T-cell (primary cell): ENCODE measurements at places on chromosomes 1 and 21.

DNA sequence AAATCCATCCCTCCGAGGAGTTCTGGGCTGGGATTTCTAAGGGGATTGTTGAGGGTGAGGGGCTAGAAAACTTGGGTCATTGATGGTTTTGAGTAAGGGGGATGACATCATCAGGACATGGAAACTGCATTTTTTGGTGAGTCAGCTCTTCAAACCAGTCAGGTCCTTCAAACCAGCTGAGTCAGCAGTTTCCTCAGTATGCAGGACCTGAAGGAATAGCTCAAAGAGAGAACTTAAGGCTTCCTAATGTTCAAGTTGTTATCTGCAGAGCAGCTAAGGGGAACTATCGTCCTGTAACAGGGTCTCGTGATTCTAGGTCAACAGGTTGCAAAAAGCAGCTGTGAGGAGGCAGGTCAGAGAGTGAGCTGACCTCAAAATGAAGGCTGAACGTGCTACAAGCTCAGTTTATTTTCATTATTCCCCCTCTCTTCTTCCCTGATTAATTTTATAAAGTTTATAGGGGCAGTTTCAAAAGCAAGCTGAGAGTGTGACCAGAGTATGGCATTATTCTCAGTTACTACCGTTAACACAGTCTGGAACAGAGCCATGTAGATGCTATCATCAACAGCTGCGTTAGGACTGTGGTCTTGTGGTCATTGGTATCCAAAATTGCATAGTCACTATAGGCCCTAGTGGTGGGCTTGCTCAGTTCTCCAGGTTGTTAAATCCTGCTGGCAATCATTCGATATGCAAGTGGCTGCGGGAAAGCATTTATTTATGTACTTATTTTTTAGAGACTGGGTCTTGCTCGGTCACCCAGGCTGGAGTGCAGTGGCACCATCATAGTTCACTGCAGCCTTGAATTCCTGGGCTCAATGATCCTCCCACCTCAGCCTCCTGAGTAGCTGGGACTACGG lies 10.7 kb upstream of the SDC3 start:
- H3K4me3 ChIP-seq, result no peak overlapping the region
- no peaks in the 10 kb centered on the region for H3K27me3 ChIP-seq
- H3K27ac ChIP-seq, result no peak overlapping the region
- no peaks in the 10 kb centered on the region for H3K36me3 ChIP-seq
- no peaks in the 10 kb centered on the region for H3K4me1 ChIP-seq

- no peak overlapping the region for H3K4me3 ChIP-seq
- H3K36me3 ChIP-seq, result no peaks in the 10 kb centered on the region
- peaks cover 5% of the 10 kb centered on the region for H3K27me3 ChIP-seq
Measured at GRCh38 chr1:19661721-19662228, 2.9 kb upstream of the HTR6 start.

DNA sequence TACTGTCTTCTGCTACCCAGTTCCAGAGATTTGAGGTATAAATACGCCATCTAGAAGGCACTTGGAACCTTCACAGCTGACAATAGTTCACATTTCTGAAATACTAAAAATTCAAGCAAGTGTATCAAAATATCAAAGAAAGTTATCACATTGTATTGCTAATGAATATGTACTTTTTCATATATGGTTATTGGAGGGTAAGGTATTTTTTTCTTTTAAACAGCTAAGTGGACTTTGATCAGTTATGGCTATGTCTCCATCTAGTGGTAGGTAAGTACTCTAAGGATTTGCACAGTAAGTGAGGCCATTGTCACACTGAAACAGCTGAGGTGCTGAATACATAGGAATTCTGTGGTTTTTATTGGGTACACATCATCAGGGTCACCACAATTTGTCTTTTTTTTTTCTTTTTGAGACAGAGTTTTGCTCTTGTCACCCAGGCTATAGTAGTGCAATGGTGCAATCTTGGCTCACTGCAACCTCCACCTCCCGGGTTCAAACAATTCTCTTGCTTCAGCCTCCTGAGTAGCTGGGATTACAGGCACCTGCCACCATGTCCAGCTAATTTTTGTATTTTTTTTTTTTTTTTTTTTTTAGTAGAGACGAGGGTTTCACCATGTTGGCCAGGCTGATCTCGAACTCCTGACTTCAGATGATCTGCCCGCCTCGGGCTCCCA lies 49.1 kb upstream of the CR2 start:
- H3K4me1 ChIP-seq, result no peaks in the 10 kb centered on the region
- no peak for DNase-seq
- no peak overlapping the region for H3K27ac ChIP-seq
- H3K4me3 ChIP-seq, result no peak overlapping the region
- H3K36me3 ChIP-seq, result no peaks in the 10 kb centered on the region
- H3K27me3 ChIP-seq, result no peaks in the 10 kb centered on the region

GRCh38 chr1:182041615-182042014 lies 19.9 kb downstream of the ZNF648 start:
- H3K27ac ChIP-seq, result no peak overlapping the region
- H3K36me3 ChIP-seq, result no peaks in the 10 kb centered on the region
- no peaks in the 10 kb centered on the region for H3K4me1 ChIP-seq

GRCh38 chr1:239233626-239234025 lies 152.7 kb upstream of the CHRM3 start:
- no peak overlapping the region for H3K4me3 ChIP-seq
- no peaks in the 10 kb centered on the region for H3K27me3 ChIP-seq
- H3K36me3 ChIP-seq, result no peaks in the 10 kb centered on the region
- no peak for DNase-seq
- no peak overlapping the region for H3K27ac ChIP-seq
- H3K4me1 ChIP-seq, result no peaks in the 10 kb centered on the region

DNA sequence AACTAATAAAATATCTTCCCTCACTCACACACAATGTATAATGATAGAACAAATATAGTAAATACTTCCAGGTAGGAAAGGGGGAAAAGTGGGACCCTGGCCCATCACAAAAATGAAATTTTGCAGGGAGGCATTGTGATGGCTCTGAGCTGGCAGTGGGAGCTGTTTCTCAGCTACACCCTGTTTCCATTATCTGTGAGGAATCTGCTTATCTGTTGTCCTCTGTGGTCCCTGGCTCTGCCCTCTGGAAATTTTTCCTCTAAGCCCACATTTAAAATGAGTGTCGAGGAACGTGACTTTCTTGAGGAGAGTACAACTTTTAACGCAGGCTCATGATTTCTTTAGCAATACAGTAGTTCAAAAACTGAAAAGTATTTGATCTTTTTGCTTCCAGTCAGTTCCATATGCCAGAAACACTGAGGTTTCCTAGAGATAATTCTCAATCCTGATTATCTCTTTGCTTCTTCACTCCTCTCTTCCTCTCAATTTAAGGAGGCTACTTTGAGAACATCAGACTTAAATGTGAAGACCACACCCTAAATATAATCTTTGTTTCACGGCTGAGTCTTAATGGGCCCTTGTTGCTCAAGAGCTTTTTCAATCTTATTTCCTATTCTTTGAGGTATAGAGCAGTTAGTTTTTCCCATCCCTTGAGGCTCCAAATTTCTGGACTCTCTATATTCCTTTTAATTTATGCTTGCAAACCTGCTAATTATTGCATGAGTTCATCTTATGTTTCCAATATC lies 5.0 kb upstream of the EEIG2 start:
- H3K4me3 ChIP-seq, result no peak overlapping the region
- H3K27ac ChIP-seq, result no peak overlapping the region
- no peaks in the 10 kb centered on the region for H3K27me3 ChIP-seq
- H3K36me3 ChIP-seq, result no peaks in the 10 kb centered on the region

DNA sequence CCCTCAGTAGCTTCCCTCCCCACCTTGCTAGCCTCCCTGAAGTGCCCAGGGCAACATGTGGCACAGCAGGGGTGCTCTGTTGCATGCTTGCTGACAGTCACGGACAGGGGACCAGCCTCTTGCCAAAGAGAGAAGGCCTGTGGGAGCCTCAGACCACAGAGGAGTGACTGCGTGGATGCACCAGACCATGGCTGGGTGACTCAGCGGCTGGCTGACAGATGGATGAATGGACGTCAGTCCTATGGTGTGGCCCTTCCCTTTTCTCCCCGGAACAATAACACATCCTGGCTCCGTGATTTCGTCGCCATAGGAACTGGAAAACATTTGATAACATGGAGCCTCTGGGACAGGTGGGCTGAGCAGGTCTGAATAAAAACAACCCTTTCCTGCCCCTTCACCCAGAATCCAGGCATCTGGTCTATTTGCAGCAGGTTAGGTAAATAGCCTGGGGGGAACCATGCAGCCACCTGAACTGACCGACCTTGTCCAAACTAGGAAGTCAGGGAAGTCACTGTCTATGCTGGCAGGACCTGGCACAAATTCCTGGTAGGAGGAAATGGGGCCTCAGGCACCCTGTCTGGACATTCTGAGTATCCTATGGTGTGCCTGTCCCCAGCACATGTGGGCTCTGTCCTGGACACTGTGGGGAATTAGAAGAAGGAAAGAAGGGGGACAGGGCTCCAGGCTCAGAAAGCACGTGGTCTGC lies 53.3 kb downstream of the NENF start:
- H3K36me3 ChIP-seq, result no peaks in the 10 kb centered on the region
- H3K4me1 ChIP-seq, result no peaks in the 10 kb centered on the region
- no peak overlapping the region for H3K4me3 ChIP-seq
- H3K27me3 ChIP-seq, result no peaks in the 10 kb centered on the region
